ENCODE measurements at places on chromosomes 1 and 21.

DNA sequence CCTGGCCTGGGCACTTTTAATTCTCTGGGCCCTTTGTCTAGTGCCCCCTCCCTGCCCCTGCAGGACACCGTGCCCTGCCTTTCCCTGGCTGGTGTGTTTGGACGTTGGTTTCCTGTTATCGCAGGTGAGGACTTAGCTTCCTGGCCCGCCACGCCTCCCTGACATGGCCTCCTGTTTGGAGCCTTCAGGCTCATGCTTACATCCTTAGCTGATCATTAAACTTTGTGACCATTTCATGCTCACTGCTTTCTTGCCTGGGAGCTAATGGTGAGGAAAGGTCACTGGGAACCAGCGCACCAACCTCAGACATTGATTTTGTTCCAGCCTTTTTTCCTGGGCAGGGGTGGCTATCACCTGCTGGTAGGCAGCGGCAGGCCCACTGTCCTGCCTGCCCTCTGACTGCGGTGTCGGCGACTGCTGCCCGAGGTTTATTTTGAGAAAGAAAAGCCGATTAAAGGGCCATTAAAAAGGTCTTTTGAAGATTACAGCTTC lies 3.7 kb downstream of the PFKL start:
- DNase-seq, result no peak

DNA sequence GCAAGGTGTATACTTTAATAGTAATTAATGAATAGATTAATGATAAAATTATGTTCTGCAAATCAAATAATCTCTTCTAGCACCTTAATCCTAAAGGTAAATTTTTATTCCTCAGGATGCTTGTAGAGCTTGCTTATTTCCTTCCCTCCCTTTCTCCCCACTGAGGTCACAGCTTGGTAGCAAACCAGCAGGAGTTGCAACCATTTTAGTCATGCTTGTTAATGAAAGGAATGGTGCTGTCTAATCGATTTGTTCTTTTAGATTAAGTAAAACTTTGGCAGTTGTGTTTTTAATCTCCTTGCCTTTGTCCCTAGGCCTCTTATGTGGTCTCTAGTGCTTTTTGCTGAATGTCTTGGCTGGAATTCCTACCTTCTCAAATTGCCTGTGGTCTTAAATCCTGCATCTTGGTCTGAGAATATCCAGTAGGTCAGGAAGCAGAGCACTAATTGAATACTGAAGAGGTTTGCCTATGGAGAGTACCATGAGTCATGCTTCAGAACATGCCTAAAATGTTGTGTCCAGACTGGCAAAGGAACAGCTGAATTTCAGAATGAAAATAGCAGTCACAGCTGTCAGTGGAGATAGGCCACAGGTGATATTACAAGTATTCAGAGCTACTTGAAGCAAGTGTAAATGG lies 36.3 kb upstream of the RWDD3 start:
- DNase-seq, result no peak

DNA sequence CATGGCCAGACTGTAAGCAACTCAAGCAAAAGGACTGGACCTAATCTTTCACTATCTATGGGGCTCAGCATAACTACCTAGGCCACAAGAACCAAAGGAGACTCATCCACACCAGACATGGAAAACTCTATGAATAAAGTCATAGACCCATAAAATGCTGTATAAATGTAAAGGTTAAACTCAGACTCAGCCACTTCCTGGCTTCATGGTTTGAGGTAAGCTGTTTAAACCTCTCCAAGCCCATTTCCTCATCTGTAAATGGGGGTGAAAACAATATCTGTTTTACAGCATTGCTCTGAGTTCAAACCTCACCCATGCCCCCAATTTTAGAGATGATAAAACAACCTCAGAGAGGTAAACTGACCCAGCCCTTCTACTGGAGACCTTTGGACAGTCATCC lies 4.0 kb upstream of the SMIM12 start:
- DNase-seq, result no peak

GRCh38 chr1:153032677-153033308 lies 1.8 kb downstream of the SPRR1B start:
- DNase-seq, result no peak

DNA sequence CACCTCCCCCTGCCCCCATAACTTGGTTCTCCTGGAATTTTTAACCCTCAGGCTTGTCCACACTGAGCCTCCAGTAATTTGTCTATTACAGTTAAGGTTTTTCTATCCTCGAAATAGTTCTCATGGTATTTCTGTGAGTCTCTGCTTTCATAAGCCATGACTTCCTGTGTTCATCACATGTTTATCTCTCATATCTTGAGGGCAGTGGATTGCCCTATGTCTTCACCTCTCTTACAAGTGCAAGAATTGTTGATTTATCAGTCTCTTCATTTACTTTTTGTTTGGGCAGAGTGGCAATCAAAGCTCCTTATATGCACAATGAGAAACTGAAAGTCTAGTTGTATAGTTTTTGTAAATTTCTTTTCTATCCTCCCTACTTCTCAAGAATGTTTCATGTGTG lies 328.4 kb downstream of the PLA2G4A start:
- DNase-seq, result no peak
